Iris pigment epithelial cell (primary cell): ENCODE measurements at places on chromosomes 4 and X.

GRCh38 chr4:109499513-109499912 is 60.5 kb upstream of the MCUB start:
- DNase-seq, result peak; percentile 3

DNA sequence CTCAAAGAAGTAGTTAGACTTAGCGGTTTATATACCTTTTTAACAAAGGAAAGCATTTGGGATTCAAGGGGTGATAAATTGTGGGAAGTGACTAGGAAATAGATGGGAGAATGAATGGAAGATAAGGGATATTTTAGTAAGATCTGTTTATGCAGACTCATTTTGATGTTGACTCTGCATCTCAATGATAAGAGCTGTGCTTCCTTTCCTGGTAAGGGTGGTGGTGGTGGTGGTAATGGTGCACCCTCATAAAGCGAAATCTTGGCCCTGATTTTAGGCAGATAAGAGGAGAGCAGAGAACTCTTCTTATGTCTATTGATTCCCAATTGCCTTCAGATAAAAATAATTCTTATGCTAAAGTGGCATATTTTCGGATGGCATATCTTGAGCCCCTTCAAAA is 197.1 kb downstream of the SPRY1 start:
- DNase-seq, result no peak

DNA sequence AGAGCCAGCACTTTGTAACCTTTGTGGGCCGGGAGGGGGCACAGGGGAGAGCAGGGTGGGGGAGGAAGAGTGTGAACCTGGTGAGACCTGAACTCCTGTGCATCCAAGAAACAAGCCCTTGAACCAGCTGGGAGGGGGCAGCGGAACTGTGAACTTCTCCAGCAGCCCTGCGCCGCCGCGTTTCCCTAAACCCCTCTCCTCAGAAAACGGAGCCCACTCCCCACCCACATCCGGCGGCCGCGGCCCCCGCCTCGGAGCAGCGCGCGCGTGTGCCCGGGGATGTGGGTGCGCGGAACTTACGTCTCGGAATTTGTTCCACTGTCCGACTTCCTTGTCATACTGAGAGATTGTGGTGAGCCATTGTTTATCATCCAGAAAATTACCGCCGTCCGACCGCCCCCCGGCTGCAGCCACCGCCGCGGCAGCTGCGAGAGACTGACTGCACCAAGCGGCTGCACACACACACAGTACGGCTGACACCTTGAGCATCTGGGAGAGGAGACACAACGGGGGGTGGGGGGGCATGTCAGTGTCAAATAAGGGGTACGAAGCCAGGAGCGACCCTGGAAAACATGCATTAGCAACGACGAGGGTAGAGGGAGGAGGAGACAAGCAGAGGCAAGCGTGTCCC is 494 bp downstream of the SPOCK3 start:
- DNase-seq, result peak; percentile 9

DNA sequence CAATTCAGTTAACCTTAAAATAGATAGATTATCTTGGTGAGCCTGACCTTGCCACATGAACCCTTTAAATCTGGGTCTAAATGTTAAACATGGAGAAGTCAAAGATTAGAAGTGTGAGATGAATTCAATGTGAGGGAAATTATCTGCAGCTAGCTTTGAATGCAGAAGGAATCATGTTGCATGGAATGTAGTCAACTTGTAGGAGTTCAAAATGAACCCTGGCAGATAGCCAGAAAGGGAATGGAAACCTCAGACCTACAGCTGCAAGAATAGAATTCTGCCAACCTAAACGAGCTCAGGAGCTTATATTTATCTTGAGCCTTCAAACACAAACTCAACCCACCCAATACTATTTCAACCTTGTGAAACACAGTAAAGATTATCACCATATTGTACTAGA is 632.5 kb downstream of the KCTD8 start:
- peak; percentile 8 for DNase-seq

- DNase-seq, result no peak
Measured at GRCh38 chrX:22360129-22360528, 87.4 kb downstream of the CBLL2 start.

DNA sequence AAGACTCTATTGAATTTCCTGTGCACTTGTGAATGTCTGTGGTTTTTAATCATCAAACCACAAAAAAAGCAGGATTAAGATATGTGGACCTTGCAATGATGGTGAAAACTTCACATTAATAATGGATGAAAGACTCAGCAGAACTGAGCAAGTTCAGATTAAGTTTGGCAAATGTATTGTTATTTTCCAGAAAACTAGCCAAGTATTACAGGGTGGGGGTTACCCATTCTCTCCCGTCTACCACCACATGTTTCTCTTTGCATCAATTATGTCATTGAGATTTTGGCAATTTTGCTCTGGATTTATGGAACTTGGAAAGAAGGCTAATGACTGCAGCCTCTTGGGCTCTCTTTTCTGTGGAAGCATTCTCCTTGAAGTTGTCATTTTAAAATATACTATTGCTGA is 577.1 kb downstream of the ANKRD50 start:
- peak; percentile 86 for DNase-seq

- no peak for DNase-seq
Measured at GRCh38 chrX:11427453-11428071, 134.3 kb downstream of the AMELX start.

DNA sequence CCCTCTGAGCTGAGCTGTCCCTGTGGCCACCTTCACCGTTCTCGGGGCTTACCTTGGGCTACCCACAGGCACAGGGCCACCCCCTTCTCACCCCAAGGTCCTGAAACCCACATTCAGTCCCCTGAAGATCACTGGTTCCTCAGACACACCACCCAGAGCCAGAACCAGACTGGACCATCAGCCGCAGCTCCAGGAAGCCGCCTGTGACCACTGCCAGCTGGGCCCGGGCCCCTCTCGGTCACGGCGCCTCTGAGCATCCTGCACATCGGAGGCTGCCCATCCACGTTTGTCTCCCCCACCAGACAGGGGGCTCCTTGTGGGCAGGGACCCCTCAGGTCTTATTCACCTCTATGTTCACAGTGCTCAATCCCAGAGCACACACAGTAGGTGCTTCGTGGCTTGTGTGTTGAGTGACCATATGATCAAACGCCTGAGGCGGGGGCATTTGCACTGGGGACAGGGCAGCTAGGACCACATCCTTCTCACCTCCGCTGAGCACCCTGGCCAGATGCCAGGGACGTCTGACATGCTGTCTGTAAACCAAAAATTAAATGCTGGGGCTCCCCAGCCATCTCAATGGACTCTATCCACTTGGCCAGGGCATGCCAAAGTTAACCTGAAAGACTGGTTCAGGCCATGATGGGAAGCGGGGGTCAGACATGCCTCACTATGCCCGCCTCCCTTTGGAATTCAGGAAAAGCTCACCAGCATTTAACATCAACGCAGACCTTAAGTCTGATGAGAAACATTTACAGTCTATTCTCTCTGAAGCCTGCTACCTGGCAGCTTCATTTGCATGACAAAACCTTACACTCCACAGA is 109.4 kb upstream of the AFAP1 start:
- no peak for DNase-seq

DNA sequence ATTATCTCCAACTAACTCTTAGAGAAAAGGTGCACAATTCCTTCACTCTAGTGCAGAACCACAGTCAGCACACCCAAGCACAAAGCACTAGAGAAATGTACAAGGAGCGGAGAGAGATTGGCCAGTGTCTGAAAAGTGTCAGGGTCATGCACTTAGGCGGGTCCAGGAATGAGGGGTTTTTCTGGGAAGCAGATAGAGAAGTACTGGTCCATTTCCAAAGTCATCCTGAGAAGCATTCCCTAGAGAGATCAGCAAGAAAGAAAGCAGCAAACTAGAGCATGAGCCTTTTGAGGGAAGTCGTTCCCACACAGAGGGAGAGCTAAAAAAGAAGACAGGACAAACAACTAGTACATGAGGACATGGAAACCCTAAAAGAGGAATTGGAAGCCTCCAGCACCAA is 168.1 kb upstream of the MAP3K15 start:
- no peak for DNase-seq

- no peak for DNase-seq
Measured at GRCh38 chr4:33886356-33886755, 2358.0 kb downstream of the ARAP2 start.

DNA sequence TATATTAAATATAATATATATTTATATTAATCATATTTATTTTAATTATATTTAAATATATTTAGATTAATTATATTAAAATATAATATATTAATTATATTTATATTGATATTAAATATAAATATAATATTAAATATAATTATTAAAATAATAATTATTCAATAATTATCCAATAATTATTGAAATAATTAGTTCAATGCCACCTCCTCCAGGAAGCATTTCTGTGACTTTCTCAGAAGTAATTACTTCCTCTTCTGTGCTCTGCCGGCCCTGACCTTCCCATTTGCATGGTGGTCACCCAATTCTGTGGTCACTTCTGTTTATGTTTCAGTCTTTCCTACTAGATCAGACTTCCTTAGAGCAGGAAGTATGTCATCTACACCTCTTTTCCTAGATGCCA is 45.8 kb downstream of the EVC2 start:
- DNase-seq, result no peak

- peak; percentile 43 for DNase-seq
Measured at GRCh38 chrX:85243761-85244449, at the start of the genes SATL1 and ZNF711. TSS of gene SATL1 (minus strand) at chrX:85243779. CDS start at chrX:85108968, 134,811 bp downstream. TSS of gene ZNF711 (plus strand) at chrX:85243991. CDS start at chrX:85247573, 3,582 bp downstream.
